ENCODE measurements at places on chromosomes 1 and 21.
A peak's percentile ranks its signal among the peaks of the same experiment; 100 is the strongest.

GRCh38 chr1:5388622-5389021 lies 603.6 kb downstream of the NPHP4 start:
- no peak for DNase-seq

DNA sequence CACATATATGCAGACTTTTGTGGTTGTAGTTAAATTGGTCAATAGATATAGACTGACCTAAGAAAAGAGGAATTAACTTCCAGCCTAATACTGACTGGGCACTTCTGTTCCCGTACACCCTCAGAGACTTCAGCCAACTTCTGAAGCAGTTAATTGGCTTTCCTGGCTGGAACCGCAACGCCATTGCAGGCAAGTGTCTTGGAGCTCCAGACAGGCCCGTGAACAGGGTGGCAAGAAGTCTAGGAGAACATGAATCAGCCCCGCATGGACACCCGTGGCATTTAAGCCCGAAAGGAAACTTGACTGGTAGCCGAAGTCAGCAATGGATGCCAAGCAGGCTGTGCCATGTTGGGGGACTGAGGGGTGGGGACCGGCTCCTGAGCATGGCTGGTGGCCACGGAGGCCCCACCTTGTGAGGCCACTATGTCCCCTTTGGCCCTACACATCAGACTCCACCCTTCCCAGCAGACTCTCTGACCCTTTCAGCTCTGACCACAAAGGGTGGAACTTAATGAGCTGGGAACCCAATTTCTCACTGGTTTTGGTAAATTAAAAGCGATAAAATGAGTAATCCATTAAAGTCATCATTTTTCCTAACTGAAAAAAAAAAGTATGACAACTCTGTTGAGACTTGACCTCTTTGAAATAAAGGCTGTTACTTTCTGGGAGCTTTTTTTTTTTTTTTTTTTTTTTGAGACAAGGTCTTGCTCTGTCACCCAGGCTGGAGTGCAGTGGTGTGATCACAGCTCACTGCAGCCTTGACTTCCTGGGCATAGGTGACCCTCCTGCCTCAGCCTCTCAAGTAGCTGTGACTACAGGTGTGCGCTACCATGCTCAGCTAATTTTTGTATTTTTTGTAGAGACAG lies 54.1 kb downstream of the RUNX1 start:
- DNase-seq, result no peak

- DNase-seq, result no peak
Measured at GRCh38 chr1:100631015-100631551, 88.5 kb upstream of the VCAM1 start.

DNA sequence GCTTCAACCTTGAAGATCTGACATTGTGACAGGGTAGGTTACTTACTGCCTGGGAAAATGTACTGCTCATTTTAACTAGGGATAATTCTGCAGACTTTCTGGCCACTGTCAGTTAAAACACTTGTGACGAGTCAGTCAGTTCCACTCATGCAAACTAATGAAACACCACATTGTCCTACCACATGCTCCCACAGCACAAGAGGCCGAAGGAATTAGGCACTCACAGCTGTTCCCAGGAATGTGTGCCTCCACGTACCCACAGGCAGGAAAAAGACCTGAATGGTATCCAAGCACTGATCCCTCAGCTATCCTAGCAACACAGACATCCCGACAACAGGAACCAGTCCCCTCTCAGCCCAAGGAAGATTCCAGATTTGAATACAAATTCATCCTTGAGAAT lies 12.3 kb downstream of the BCAR3 start:
- no peak for DNase-seq

GRCh38 chr1:212514056-212514614 lies 81.4 kb downstream of the NENF start:
- no peak for DNase-seq

- peak; percentile 46 for DNase-seq
Measured at GRCh38 chr1:184028854-184029623, 8.5 kb downstream of the COLGALT2 start.

DNA sequence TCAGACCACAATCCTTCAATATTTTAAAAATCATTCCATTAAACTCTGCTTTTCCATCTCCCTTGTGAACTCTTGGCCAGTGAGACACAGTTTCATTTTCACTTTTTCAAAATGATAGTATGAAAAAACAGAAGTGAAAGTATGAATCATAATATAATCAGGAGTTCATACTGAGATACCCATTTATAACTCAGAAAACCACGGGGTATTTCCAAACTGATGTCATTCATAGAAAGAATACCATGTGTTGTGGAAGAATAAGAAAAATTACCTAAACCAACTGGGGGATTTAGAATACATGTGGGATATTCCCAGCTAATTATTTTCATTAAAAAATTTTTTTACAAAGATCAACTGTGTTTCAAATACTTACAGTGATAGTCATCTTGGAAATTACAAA lies 149.9 kb downstream of the MRPL39 start:
- DNase-seq, result no peak

DNA sequence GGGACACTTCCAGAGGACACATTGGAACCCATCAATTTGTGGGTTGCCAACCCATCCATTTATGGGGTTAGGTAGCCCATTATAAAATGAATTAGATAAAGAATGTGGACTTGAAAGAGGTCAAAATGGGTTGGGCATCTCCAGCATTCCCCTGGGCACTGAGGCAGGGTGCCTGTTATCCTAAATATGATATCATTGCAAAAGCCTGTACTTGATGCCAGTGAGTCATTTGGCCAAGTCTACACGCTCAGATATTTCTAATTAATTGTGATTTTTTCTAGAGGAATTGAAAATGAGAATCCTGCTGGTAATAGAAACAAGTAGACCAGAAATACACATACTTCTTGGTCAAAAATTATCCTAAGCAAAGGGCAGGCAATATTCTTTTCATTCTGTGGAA lies 21.9 kb upstream of the NBL1 start:
- DNase-seq, result no peak

- DNase-seq, result no peak
Measured at GRCh38 chr1:17314491-17314971, 6.5 kb downstream of the PADI4 start.

DNA sequence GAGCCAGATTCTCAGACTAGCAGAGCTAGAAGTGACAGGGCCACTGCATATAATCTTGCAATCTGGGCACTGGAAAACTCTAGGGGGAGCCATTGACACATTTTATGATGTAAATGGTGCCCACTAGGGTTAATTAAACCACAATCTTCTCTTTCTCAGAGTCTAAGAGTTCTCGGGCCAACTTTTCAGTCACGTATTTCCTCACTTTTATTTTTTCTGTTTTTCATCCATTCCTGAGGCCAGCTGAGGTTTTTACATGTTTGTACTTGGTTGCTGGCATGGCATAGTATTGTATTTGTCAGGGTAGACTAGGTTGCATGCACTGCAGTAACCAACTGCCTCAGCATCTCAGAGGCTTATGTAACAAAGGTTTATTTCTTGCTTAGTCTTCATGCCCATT lies 138.2 kb downstream of the ZNF326 start:
- no peak for DNase-seq

- DNase-seq, result no peak
Measured at GRCh38 chr1:71586030-71586429, 505.2 kb upstream of the ZRANB2 start.

DNA sequence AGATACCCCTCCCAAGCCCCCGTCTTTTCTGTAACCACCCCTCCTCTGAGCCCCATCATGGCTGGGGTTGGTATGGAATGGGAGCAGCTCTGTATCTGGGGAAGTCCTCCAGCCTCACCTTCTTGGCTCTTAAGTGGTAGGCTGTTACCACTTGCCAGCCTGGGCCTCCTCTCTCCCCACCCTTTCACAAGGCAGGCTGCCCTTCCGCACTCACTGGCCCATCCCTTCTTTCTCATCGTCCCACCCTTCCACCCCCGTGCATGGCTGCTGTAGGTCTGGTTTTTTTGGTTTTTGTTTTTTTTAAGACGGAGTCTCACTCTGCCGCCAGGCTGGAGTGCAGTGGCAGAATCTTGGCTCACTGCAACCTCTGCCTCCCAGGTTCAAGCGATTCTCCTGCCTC lies 5.2 kb downstream of the CYB561D1 start:
- peak; percentile 10 for DNase-seq

DNA sequence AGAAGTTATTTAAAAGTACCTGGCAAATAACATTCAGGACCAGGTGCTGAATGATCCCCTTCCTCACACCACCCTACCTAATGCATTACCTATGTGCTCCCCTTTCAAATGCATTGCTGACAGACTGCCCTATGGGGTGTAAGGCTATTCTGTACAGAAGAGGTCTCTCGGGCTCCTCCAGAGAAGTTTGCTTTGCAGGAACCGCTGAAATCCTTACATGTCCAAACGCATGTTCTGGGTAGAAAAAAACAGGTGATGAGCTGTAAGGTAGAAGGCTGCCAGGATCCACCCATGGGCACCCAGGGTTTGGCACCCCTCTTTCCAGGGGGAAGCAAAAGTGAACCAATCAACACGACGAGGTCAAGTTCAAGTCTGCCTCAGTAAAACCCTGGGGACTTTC lies 58.3 kb upstream of the TARBP1 start:
- no peak for DNase-seq

DNA sequence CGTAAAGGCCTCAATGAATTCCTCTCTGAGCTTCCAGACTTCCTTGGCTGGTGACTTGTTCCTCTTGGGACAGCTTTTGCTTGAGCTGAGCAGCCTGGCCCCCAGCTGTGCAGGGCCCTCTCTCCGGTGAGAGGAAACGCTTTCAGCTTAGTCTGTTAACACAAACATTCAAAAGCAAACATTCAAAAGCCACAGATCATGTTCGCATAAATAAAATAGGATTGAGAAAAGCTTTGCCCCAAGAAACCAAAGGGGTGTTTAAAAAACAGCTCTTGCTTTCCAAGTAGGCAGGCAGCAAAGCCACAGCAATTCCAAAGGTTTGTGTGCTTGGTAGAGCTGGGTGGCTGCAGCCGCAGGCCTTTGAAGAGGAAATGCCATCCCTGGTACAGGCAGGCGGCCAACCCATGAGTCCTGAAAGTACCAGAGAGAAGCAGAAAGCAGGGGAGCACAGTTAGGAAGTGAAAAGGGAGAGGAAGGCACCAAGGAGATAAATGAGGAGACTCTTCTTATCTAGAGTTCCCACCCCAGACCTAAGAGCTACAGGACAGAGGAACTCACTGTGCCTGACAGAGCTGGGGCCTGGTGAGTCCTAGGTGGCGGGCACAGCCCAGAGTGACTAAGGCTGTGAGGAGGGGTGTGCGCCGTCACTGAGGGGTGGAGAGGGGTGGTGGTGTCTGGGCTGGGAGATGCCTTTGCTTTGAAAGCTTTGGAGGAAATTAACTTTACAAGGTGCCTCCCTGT lies 48.4 kb downstream of the CCN1 start:
- no peak for DNase-seq

GRCh38 chr21:36194024-36194423 lies 37.4 kb downstream of the DOP1B start:
- no peak for DNase-seq

DNA sequence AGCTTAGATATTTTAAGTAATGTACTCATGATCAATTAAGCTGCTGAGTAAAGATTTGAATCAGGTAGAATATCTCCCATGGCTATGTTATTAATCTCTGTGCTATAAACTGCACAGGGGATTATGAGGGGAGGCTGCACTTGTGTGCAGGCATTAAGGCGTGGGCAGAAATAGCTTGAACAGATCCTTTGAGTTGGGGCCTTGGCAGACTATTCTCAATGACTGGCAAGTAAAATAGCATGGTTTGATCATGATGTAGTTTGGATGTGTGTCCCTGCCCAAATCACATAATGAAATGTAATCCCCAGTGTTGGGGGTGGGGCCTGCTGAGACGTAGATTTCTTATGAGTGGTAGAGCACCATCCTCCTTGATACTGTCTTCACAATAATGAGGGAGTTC lies 220.3 kb downstream of the PLPP3 start:
- DNase-seq, result no peak

DNA sequence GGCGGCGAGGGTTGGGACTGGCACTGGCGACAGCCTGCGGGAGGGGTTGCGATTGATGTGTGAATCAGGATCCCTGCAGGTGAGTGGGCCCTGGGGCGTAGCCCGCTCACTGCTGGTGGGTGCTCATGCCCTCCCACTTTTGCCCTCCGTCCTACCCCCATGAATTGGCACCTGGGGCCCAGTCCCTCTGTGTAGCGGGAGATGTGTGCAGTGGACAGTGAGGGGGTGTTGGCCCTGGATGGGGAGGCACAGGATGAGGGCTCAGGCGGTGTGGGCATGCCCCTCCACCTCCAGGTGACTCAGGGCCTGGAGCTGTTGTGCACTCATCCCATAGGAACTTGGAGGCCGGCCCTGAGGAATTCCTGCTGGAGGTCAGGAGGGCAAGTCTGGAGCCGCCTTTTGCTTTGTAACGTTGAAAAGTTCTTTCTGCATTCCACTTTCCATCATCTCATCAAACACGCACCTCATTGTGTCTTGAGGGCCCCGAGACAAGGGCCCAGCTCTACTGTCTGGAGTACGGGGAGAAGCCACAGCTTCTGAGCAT lies 3.0 kb downstream of the PEAR1 start:
- DNase-seq, result no peak

GRCh38 chr21:42237577-42237976 lies 18.6 kb downstream of the ABCG1 start:
- DNase-seq, result no peak

DNA sequence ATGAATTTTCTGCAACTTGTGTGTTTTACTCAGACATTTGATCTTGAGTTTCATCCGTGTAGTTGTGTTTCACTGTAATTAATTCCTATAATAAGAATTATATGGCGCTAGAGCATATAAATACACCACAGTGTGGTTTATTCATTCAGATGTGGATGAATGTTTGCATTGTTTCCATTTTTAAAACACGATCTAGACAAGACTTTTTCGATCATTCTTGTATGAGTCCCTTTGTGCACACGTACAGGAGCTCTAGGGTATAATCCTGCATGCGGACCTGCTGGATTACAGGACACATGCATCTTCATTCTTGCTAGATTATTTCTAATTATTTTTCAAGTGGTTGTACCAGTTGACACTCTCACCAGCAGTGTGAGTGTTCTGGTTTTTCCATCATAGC lies 46.8 kb upstream of the CNIH3 start:
- DNase-seq, result no peak

GRCh38 chr1:178342745-178343144 lies 154.0 kb downstream of the CLEC20A start:
- DNase-seq, result no peak

DNA sequence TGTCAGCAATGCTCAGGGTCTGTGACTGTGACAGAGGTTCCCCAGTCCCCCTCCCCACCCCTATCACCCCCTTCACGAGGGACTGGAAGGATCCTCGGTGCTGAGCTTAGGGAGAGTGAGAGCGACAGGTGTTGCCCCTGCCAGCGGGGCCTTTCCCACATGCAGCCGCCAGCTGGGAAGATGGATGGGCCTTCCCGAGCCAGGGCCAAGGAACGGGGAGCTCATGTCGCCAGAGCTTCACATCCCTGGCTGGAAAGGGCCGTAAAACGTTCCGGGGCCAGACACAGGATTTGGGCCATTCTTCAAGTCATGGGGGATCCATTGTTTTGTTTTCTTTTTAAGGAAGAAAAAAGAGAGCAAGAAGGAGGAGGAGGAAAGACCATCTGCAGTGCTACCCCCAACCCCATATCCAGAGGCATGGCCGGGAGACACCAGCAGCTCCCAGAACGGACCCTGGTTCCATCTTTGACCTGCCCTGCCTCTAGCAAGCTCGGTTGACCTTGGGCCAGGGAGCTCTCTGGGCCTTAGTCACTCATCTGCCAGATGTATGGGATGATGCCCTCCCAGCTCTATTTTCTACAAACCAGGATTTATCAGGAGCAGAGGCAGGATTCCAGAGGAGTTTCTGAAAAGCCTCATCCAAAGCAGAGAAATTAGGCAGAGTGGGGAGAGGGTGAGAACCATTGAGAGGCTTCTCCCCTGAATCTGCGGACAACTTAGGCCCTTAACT lies 54.1 kb downstream of the TAS1R2 start:
- no peak for DNase-seq

- no peak for DNase-seq
Measured at GRCh38 chr21:45556645-45557615, 14.7 kb upstream of the SLC19A1 start.

- DNase-seq, result no peak
Measured at GRCh38 chr1:83706354-83706938, 292.5 kb downstream of the TTLL7 start.

Measured in caudate nucleus (tissue), 63 donors.